ENCODE measurements at places on chromosomes 5 and 9. TPM values are rescaled to one million over a fixed set of nuclear protein-coding genes. Genes with fewer than 3 reads are reported as not detected.

DNA sequence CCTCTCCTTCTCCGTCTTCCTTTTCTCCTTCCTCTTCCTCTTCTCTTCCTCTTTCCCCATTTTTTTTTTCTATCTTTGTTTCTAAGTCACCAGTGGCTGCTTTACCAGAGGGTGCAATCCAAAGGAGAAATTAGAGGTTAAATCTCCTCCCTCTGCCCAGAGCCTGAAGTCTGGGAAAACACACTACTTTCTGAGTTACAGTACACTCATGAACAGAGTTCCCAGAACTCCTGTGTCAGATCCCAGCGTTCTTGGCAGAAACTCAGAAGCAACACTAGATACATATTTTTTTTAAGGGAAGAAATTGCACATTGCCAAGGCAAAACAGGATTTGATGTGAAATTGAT, 189.0 kb downstream of the SNCAIP start:
- DNase-seq = no peak

HSDL2 gene
- 16.6 TPM for total RNA-seq

SPATA6L gene
- 2.3 TPM for total RNA-seq

- DNase-seq = no peak
These were observed 161.7 kb downstream of the OXCT1 start for GRCh38 chr5:41708604-41708940.

- DNase-seq = no peak
These were observed 97.6 kb downstream of the GADD45G start for GRCh38 chr9:89702401-89702800.

IFNA8 gene
- not detected for total RNA-seq

DNA sequence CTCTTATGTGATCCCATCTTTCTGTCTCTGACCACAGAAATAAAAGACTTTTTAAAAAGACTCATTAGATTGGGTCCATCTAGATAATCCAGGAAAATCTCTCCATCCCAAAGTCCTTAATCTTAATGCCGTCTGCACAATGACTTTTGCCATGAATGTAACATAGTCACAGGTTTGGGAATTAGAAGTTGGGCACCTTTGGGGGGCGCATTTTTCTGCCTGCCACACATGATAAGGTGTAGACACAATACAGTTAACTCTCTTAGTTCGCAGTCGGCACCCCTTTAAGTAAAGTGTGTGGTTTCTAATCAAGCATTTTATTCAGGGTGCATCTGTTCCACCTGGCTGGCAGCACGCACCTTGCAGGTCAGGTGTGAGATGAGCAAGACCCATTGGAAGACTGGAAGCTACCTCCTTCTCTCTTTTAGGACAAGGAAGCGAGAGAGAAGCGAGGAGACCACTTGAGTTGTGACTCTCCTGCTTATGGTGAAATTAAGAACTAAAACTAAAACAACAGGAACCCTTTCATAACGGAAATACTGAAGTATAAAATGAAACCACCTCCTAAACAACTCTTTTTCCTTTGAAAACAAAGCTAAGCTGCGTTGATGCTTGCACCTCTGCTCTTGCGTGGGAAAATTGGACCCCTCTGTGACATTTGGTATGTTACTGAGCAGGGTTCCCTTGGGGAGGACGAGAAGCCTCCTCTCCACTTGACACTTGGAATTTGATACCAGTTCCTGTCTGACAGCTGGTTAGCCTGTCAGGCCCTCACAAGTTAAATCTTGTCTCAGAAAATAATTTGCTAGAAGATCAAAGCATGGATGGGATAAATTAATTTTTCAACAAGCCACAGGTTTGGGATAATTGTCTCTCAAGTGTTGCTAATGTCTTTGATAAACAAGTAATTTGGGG, 304.6 kb upstream of the DMRT1 start:
- DNase-seq = peak; percentile 39

POU5F2 gene
- 1.5 TPM for total RNA-seq

APBA1 gene
- not detected for total RNA-seq

Data from OCI-LY7 (cell line).